ENCODE measurements at places on chromosomes 1 and 21.

GRCh38 chr1:28905921-28906666 is 8.3 kb upstream of the EPB41 start:
- DNase-seq, result no peak

DNA sequence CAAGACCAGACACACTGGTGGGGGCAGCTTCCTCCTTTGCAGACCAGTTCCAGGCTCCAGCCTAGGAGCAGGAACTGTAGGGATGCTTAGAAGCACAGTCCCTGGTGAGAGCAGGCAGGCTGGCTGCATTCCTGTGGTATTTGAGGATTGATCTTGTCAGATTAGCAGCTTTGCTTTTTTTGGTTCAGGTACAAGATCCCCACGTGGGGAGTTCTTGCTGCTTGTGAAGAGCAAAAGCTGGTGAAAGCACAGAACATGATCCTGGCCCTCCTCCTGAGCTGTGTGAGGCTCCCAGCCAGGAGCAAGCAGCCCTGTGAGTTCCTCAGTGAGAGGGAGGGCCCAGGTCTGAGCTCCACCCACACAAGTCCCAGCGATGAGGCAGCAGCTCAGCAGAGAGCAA is 75.3 kb upstream of the ARTN start:
- DNase-seq, result no peak

- no peak for DNase-seq
These were observed 647 bp upstream of the SPRR1A start for GRCh38 chr1:152983234-152983633.

DNA sequence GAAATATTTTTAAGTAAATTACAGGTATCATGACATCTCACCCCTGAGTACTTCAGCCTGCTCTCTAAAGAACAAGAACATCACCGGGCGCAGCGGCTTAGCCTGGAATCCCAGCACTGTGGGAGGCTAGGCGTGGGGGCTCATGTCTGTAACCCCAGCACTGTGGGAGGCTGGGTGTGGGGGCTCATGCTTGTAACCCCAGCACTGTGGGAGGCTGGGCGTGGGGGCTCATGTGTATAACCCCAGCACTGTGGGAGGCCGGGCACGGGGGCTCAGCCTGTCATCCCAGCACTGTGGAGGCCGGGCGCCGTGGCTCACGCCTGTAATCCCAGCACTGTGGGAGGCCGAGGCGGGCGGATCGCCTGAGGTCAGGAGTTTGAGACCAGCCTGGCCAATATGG is 7.7 kb upstream of the CDK11B start:
- no peak for DNase-seq

DNA sequence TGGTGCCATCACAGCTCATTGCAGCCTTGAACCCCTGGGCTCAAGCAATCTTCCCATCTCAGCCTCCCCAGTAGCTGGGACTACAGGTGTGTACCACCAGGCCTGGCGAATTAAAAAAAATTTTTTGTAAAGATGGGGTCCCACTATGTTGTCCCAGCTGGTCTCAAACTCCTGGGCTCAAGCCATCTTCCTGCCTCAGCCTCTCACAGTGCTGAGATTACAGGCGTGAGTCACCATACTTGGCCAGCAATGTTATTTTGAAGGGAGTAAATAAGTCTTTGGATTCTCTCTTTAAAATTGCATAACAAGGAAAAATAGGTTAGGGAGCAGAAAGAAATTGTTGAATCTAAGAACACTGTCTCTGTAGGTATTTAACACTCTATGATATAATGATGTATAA is 111.3 kb downstream of the RPS6KC1 start:
- no peak for DNase-seq

- DNase-seq, result no peak
These were observed 82.1 kb downstream of the NENF start for GRCh38 chr1:212514782-212515181.

DNA sequence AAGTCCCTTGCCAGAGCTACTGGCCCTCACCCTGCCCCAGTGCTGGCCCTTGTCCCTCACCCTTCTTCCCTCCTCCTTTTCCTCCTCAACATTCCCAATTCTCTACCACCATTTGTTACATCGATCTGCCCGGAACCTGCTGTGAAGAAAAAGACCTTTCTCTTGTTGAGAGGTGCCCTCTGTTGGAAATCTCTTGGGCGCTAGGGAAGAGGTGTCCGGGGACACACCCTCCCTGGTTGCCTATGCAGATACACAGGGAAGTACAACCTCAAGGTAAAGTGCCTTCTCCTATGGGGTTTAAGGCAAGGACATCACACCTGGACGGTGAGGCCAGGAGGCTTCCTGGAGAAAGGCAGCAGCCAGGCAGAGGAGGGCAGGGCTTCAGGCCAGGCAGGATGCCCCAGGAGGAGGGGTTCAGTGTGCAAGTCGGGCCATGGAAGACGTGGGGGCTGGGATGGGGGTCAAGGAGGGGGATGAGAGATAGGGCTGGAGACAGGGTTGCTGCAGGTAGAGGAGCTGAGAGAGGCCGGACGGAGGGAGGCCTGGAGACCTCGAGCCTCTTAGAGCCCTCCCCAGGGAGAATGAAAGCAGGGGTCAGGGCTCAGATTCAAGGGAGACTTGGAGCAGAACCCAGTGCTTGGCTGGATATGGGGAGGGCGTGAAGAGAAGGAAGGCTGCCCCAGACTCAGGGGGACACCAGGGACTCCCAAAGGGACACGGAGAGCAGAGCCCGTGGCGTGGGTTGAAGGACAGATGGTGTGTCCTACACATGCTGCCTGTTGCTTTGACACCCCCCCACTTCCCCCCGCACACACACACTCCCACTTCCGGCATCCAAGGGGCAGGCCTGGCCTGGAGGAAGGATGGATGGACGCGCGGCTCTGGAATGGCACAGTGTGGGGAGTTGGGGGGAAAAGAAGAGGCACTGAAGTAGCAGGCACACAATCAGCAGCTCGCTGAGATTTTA is 44.5 kb downstream of the RIPK4 start:
- DNase-seq, result no peak

- no peak for DNase-seq
These were observed 26.9 kb downstream of the IGSF21 start for GRCh38 chr1:18134324-18135046.

DNA sequence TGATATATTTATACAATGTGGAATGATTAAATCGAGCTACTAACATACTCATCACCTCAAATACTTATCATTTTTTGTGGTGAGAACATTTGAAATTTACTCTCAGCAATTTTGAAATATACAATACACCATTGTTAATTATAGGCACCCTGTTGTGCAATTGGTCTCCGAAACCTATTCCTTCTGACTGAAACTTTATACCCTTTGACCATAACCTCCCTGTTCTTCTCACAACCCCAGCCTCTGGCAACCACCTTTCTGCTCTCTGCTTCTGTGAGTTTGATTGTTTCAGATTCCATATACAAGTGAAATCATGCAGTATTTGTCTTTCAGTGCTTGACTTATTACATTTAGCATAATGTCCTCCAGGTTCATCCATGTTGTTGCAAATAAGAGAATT is 49.5 kb downstream of the SETD4 start:
- DNase-seq, result no peak

GRCh38 chr1:181593042-181593441 is 109.7 kb downstream of the CACNA1E start:
- DNase-seq, result no peak

GRCh38 chr1:12285496-12286143 is 55.8 kb downstream of the VPS13D start:
- no peak for DNase-seq

DNA sequence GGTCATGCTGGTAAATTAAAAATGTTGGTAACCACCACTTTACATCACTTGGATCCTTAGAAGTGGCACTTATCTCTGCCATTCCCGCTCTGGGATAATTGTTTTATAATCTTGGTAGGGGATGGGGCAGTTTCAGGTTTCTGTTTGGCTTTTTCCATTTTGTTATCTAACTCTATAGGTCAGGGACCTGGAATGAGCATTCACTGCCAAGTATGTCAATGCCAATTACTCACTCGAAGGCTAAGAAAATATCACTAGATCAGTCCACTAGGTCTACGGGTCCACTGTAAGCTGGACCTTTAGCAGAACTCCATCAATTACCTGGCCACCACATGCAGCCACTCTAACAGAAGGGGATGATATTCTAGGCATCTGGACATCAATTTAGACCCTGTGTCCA is 4.5 kb upstream of the DIP2A start:
- no peak for DNase-seq

DNA sequence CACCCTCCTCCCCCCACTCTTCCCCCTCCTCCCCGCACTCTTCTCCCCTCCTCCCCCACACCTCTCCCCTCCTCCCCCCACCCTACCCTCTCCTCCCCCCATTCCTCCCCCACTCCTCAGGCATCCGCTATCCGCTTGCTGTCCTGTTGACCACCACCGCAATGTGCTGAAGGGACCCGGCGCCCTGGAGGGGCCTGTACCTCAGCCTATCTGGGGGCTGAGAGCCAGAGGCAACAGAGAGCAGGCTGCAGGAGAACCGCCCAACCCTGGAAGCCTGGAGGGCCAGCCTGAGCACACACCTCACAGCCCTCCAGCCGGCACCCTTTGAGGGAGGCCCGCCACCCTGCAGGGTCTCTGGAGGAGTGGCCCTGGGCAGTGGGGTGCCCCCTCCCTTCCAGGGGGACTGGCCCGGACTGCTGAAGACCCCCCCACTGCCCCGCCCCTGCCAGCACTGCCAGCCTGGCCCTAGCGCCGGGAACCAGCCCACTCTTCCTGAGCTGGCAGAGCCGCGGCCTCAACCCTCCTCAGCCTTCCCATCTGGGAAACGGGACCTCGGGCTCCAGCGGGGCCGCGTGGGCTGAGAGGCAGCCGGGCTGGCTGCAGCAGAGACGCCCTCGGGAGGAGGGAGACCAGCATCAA is 1.2 kb downstream of the C1QTNF12 start:
- no peak for DNase-seq

DNA sequence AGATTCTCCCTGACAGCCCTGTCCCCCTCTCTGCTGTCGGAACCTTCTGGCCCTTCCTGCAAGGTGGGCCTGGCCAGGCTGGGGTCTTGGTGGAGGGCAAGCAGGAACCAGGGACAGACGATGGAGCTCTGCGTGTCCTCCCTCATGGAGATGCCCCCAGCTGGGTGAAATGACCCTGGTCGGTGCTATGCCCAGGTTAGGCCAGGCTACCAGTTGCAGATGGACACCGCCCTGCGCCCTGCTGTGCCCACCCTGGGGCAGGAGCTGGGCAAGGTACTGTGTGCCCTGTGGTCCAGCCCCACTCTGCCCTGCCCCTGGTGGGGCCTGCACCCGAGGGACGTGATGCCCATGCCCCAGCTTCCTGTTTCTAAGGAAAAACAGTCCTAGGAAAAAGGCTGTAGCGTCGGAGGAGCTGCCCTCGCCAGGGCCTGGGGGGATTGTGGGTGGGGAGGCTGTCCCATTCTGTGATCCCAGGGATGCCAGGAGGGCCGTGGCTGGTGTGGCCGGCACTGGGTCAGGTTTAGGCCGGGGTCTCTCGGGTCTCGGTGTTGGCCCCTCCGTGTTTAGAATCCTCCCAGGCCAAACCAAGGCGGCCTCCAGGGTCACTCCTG is 77.6 kb downstream of the MORN1 start:
- no peak for DNase-seq

- no peak for DNase-seq
These were observed 40.5 kb downstream of the EPHB2 start for GRCh38 chr1:22751124-22751531.

DNA sequence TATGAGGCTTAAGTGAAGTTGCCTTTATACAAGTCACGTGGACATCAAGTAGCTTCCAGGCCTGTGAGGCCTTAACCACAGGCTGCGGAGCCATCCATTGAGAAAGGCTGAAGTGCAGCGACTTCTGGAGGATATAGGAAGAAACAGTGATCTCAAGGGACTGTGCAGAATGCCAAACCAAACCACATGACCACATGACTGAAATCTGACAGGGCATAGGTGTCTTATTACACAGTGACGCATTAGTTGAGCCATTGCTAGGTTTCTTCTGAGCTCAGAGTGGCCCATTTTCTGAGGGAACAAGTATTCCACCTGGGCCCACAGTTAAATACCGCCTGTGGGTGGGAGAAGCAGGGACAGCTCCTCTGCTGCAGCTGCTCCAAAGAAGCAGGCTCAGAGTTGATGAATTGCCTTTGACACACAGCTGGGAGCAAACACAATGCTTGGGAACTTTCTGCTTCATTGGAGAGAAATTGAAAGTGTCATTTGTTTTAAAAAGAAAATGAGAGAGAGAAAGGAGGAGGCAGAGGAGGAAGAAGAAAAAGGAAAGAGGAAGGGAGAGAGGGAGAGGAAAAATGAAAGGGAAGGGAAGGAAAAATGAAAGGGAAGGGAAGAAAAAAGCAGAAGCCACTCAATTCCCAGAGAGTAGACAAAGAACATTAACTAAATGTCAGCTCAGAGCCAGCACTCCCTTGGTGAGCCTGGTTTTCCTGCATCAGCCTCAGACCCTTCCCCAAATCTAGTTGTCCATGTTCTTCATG is 94.4 kb downstream of the COLGALT2 start:
- DNase-seq, result no peak

- DNase-seq, result no peak
These were observed 484.3 kb downstream of the LMO4 start for GRCh38 chr1:87812871-87813577.

- DNase-seq, result no peak
These were observed 8.8 kb downstream of the PRXL2B start for GRCh38 chr1:2595261-2595811.

DNA sequence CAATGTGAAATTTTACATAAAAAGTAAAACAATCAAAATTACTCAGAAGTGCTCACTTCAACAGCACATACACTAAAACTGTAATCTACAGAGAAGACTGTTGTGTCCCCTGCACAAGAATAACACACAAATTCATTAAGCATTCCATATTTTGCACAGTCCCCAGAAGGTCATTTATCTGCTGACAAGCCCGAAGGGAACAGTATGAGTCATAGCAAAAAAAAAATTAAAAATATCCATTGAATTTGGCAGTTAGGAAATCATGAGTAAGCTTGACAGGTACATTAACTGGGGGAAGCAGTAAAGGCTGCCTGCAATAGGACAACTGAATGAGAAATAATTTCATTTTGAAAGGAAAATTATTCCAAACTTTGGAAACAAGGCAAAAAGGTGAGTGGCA is 3.3 kb upstream of the CACYBP start:
- no peak for DNase-seq

- no peak for DNase-seq
These were observed 53.6 kb downstream of the FOXO6 start for GRCh38 chr1:41414716-41415306.

DNA sequence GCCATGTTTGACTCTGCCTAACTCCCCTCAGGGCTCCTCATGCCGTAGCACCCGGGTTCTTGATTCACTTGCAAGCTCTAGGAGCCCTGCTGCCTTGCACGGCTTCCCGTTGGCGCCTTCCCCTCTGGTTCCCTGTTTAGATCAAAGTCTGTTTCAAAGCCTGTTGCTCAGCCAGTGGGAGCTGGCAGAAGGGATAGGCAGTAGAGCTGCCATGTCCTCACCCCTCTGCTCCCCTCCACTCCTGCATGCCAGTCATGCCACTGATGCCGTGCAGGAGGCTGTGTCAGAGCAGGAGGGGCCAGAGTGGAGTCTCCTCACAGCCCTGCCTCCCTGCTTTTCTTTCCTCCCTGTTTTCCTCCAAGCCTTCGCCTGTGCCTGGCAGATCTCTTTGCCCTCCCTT is 26.5 kb downstream of the HMGCS2 start:
- DNase-seq, result no peak

GRCh38 chr1:28374297-28374696 is 4.8 kb downstream of the PHACTR4 start:
- DNase-seq, result no peak

- DNase-seq, result no peak
These were observed 183.0 kb downstream of the CYYR1 start for GRCh38 chr21:26389971-26390641.

GRCh38 chr1:198001776-198002408 is 84.7 kb downstream of the LHX9 start:
- no peak for DNase-seq

- no peak for DNase-seq
These were observed 19.3 kb downstream of the TAS1R2 start for GRCh38 chr1:18840145-18840544.

GRCh38 chr1:94117259-94117851 is 3.6 kb downstream of the ABCA4 start:
- no peak for DNase-seq

Measured in liver (tissue), 10 donors.